ENCODE measurements at places on chromosomes 2 and 18.

DNA sequence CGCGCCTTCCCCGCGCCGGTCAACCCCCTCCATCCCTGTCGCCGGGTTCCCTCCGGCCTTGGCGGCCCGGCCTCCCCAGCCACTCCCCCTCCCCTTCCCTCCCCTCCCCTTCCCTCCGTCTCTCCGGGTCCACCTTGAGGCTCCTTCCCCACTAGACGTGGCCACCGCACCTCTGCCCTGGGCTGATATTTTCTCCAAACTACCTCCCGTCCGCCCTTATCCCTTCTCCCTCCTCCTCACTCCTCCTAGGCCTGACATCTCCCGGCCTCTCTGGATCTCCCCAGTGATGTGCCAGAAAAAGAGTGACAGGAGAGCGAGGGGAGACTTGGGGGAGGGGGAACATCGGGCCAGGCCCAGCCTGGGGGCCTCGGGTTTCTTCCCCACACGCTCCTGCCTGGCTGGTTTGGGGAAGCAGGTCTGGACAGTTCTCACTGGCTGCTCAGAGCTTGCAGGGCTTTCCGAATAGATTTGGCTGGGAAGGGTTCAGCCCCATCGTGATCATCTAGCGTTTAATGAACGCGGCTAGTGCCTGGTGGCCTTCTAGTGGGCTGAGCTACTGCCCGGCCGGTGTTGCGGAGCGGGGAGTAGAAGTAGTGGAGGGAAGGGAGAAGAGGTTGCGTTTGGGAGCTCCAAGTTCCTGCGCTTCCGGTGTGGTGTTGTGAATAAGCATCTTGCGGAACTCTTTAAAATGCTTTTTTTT is 641 bp downstream of the MAPRE3 start:
- no peak for DNase-seq

DNA sequence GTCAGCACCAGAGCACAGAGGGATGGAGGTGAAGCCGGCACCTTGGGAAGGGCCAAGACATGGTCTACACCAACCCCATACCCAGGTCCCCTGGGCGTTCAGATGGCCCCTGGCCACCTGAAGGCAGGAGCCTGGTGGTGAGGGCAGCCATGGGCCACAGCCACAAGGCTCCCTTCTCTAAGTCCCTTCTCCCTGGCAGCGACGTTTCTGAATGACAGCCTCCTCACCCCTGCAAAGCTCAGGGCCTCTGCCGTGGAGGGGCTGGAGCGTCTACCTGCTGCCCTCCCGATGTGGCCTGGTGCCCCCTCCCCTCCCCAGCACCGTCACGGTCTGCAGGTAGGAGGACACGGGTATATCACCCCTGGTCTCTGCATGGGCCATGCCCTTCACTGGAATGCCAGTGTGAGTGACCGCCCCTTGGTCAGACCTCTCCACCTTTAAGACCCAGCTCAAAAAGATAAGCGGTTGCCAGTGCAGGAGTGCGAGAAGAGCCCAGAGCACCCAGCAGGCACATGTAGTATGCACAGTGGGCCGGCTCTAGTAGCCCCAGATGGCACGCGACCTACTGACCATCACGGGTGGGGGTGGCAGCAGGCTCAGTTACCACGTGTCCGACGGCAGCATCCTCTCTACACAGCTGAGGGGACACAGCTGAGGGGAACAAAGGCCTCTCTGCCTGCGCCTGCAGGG is 46.6 kb downstream of the HS6ST1 start:
- peak; percentile 38 for DNase-seq

DNA sequence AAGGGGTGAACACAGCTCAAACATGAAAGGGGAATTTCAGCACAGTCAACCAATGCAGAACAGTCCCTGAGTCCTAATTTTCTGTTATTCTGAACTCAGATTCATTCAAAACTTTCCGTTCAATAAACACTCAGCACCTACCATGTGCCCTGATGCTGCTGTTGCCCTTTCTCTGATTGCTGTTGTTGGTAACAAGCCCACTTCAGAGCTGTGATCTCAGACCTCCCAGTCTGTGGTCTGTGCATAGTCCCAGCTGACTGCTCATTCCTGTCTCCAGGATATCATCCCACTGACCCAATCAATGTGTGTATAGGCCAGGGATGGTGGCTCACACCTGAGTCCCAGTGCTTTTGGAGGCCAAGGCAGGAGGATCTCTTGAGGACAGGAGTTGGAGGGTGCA is 82.7 kb upstream of the SLC35G4 start:
- no peak for DNase-seq

- no peak for DNase-seq
Observed at GRCh38 chr2:26043862-26044696, 10.2 kb downstream of the RAB10 start.

- no peak for DNase-seq
Observed at GRCh38 chr2:163345795-163346573, 389.8 kb downstream of the FIGN start.

GRCh38 chr2:12314127-12314760 is 402.5 kb upstream of the TRIB2 start:
- no peak for DNase-seq

DNA sequence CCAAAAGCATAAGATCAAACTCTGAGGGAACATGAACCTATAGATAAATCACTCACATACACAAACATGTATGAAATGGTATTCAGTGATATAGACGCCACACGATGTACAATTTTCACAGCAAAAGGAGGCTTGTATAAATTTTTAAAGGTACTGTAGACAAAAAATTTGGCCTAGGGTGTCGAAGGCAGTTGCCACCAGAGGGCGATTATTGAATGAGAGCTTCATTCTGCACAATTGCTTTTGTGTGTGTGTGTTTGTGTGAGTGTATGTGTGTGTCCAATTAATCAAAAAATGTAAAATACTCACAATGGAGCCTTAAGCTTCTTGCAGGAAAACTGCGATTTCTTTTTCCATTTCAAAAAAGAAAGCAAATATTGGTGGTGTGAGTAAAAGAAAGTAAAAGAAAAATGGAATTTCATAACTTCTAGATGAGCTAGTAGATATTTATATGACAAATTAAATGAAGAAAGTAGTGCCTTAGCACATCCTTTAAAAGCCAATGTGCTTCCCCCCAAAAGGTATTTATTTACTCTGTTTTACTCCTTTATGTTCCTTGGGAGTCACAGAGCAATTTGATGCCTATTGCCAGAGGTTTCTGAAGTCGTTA is 800.1 kb downstream of the SATB2 start:
- no peak for DNase-seq

DNA sequence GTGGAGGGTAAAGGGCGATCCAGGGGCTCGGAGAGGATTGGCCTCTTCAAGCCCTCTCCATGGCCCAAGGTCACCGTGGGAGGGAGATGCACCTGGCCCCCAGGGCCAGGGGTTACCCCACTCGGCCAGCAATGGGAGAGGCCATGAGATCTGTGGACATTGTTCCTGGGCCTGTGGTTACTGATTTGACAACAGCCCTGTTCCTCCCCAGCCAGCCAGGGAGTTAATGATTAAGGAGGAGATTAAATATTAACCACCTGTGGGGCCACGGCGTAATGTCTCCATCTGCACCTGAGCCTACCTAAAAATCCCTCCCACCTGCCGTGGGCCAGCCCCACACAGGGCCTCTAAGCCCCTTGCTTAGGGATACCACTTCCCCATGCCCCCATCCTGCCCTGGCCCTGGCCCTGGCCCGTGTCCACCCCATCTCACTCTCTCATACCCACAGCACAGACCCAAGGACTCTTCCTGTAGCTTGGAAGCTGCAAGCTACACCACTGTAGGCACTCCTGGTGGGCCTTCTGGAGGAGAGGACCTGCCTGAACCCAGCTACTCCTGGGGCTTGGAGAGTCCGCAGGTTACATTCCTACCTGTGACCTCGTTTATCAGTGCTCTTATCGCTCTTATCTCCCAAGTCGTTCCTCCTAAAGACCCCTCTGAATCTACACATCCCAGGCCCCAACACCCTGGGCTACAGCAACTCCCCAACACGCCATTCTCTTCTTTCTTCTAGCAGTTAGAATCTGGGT is 32.1 kb downstream of the ZFP36L2 start:
- no peak for DNase-seq

DNA sequence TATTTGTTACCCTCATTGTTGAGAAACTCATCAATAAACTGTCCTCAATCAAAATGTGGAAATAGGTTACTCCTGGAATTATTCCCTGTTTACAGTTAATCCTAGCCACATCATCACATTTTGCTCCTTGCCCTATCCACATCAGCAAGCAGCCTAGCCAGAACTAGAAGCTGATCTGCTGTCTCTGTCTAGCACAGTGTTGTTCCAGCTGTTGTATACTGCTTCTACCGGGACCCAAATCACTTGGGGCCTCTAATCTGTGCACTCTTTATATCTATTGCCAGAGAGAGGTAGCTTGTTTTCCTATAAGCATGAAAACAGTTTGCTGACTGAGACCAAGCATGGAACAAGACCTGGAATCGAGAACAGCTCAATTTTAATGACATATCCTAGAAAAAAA is 196.2 kb upstream of the SP5 start:
- DNase-seq, result no peak

DNA sequence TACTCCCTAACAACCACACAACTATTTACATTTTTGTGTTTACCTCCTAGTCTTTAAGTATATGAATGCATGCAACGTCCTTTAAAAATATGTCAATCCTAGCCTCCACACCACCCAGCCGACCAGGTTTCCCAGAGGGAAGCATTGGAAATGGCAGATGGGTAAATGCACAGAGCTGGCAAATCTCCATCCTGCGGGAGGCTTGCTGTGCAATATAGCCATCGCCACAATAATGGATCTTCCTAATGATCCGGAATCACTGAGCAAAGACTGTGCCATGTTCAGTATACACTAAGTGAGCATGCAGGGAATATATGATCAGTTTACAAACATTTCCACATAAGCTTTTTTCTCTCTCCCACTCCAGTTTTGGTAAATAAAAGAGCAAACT is 131.8 kb downstream of the NEDD4L start:
- peak; percentile 16 for DNase-seq

DNA sequence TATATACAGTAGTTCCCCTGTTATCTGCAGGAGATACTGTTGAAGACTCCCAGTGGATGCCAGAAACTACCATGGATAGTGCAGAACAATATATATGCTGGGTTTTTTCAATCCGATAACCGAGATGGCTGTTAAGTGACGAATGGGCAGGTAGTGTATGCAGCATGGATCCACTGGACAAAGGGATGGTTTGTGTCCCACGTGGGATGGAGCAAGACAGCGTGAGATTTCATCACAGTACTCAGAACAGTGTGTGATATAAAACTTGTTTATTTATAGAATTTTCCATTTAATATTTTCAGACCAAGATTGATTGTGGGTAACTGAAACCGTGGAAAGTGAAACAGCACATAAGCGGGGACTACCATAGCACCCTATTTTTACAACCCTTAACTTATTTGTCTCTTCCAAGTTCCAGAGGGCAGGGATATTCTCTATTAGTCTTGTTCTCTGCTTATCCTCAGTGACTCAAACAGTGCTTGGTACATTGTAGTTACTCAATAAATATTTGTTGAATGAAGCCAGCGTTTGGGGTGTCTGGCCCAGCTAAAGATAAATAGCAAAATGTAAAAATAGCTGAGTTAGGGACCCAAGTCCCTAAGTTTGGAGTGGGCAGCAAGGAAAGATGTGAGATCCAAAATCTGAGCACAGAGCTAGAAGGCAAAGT is 50.0 kb downstream of the RHBDD1 start:
- no peak for DNase-seq

DNA sequence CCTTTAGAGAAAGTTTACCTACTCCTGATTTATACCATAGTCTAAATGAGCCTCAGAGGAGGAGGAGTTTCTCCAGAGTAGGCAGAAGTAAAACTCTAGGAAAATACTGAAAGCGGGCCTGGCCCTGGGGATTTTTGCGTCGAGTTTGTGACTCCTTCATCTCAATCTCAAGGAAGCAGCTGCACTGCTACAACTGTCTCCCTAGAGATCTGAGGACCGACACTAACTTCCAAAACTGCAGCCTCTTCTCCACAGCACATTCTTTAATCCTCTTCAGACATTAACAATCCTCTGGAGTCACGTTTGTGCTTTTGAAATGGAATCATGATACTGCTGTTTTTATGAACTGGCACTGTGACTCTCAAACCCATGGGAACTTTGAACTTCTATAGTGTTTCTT is 281.4 kb downstream of the KCNS3 start:
- no peak for DNase-seq

- DNase-seq, result peak; percentile 61
Observed at GRCh38 chr18:61502472-61502871, 169.2 kb downstream of the CDH20 start.

GRCh38 chr2:186949726-186950256 is 100.8 kb upstream of the ZSWIM2 start:
- no peak for DNase-seq

- DNase-seq, result no peak
Observed at GRCh38 chr18:70653671-70654070, 364.8 kb downstream of the SOCS6 start.

- peak; percentile 87 for DNase-seq
Observed at GRCh38 chr2:29920130-29920577, 1.2 kb downstream of the ALK start.

DNA sequence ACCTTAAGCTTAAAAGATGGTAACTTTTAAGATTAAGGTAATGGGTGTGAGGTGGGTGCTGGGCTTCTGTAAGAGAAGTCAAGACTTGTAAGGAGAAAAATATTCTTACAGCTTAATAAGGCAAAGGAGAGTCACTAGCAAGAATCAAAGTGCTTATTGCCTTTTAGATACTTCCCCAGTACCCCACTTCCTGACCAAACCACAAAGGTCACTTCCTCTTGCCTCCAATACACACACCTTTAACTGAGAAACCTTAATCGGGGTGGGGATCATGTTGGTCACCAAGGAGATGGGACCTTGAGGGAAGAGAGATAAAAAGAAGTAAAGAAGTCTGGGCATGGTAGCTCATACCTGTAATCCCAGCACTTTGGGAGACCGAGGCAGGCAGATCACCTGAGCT is 10.6 kb upstream of the ATG16L1 start:
- DNase-seq, result no peak

DNA sequence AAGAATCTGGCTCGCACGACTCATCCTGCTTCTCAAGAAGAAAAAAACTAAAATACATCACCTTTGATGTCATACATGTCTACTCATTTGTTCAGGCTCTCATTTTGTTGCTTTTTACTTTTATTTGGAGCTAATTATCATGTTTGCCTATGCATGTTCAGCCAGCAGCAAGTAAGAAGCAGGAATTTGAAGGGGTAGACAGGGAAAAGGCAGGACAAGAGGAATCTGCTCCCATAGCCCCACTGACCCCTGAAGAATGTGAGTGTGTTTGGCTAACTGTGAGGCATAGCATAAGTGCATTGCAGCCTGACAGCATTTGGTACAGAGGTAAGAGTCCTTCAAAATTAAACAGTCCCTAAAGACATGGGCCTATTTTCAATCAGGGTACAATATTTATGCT is 72.7 kb downstream of the NYAP2 start:
- DNase-seq, result no peak

Measured in right forelimb (tissue), 1 donor.